Suppressor macrophage treated with lipopolysaccharide for 4 hours (primary cell): ENCODE measurements at places on chromosomes 16 and 17.

DNA sequence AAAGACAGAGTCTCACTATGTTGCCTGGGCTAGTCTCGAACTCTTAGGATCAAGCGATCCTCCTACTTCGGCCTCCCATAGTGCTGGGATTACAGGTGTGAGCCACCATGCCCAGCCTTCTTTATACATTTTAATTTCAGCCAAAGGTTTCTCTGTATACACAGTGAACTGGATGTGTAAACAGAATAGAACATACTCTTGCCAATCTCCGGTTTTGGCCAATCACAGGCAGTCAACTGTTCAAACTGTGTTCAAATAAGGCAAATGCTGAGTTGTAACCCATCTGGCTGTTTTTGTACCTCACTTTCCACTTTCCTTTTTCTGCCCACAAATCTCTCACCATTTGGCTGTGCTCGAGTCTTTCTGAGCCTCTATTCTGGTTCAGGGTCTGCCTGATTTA lies 108.2 kb downstream of the CPPED1 start:
- no peak for DNase-seq

GRCh38 chr17:50046179-50046578 lies 9.7 kb upstream of the ITGA3 start:
- no peak for DNase-seq

DNA sequence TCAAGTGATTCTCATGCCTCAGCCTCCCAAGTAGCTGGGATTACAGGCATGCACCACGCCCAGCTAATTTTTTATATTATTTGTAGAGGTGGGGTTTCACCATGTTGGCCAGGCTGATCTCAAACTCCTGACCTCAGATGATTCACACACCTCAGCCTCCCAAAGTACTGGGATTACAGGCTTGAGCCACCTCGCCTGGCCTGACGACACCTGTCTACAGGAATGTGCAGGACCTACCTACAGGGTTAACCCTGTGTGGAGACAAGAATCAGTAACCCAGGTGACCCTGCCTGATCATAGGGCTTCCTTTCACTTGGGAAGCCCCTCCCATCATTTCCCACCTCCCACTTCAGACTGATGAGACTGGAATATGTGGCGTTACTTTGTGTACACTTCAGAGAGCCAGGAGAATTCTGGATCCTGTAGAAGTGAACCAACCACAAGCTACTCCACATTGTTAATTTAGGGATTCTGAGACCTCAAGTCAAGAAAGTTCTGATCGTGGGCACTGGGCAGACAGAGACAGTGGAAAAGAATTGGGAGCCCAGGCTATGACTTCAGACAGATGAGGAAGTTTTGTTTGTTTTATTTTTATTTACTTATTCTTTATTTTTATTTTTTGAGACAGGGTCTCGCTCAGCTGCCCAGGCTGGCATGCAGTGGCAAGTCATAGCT lies 5.7 kb upstream of the MILR1 start:
- no peak for DNase-seq

- no peak for DNase-seq
Measured at GRCh38 chr17:79593636-79594035, 17.2 kb downstream of the RBFOX3 start.

GRCh38 chr17:55545806-55546205 lies 34.6 kb upstream of the SMIM36 start:
- DNase-seq, result peak; percentile 28

- peak; percentile 36 for DNase-seq
Measured at GRCh38 chr17:8900207-8900606, 32.7 kb upstream of the PIK3R6 start.

- no peak for DNase-seq
Measured at GRCh38 chr17:77929180-77929564, 29.3 kb upstream of the TNRC6C start.
